ENCODE measurements at places on chromosomes 4 and X.

DNA sequence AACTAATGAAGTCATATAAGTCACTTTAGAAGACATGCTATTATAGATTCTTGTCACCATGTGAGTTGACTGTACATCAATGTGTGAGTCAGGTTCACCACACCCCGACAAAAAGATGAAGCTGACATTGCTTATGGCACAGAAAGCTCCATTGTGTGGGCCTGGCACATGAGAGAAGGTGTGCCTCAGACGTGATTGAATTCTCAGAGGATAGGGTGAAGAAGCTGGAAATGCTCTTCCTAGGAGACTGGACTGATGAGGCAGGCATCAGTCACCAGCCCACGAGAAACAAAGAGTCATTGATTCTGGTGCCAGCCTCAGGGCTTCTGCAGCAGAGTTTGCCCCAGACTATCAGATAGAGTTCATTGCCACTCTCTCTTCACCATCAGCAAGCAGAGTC, 35.9 kb upstream of the LRAT start:
- no peak for DNase-seq

DNA sequence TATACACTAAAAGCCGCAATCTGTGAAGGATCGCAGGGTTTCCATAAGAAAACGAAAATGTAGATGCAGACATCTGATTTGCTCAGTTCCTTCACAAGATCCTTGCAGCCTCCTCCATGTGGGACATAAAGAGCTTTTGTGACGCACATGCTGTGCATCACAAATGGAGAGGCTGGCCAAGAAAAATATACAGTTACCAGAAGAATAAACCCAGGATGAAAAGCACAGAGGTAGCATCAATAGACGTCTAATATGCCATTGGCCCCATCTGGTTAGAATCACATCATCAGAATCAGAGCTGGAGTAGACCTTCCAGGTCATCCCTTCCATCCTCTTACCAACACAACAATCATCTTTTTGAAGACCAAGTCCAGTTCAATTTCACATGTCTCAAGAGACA, 517.4 kb downstream of the RAB28 start:
- no peak for DNase-seq

DNA sequence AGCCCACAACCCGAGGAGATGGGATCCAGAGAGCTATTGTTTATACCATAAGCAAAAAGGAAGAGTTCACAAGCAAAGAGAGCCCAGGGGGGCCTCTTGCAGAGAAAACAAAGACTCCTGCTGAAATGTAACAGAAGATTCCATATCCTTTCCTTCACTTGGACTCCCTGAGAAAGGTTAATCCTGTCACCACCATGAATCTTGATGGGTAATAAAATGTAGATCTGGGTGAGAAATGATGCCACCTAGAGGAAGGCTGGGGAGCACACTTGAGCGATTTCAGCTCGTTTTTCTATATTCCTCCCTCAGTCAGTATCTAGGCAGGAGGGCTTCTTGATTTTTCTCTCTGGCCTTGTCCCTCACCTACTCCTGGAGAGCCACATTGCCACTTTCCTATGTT, 10.2 kb upstream of the KCNE5 start:
- peak; percentile 60 for DNase-seq

- DNase-seq = peak; percentile 44
Observed at GRCh38 chr4:125283707-125284279, 31.0 kb upstream of the FAT4 start.

GRCh38 chr4:74544655-74545361, 99.9 kb downstream of the AREG start:
- DNase-seq = peak; percentile 78

DNA sequence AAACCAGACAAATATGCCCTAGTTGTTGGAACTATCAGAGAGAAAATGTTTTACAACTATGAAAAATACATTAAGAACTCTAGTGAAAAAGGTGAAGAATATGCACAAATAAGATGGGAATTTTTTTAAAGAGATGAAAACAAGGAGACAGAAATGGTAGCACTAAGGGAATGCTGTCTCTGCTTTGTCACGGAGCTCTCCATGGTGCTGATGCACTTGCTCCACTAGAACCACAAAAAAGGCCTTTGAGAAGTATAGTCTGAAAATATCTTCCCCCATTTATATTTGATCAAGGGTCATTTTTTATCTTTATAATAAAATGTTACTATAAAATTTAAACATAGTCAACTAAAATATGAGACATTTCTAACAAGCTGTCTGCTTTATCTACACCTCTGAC, 1655.5 kb upstream of the AGA start:
- DNase-seq = peak; percentile 15
